Prostate gland (tissue), 2 donors: ENCODE measurements at places on chromosomes 3 and 15.

DNA sequence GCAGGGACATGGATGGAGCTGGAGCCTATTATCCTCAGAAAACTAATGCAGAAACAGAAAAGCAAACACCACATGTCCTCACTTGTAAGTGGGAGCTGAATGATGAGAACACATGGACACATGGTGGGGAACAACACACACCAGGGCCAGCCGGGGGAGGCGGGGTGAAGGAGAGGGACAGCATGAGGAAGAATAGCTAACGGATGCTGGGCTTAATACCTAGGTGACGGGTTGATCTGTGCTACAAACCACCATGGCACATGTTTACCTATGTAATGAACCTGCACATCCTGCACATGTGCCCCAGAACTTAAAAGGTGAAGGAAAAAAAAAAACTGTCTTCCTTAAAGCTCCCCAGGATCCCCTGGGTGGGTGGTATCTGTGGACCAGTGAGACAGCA lies 87.1 kb downstream of the ADAMTS17 start:
- no peaks in the 10 kb centered on the region for H3K36me3 ChIP-seq
- no peak overlapping the region for H3K27ac ChIP-seq
- no peak for DNase-seq
- H3K4me3 ChIP-seq: no peak overlapping the region

DNA sequence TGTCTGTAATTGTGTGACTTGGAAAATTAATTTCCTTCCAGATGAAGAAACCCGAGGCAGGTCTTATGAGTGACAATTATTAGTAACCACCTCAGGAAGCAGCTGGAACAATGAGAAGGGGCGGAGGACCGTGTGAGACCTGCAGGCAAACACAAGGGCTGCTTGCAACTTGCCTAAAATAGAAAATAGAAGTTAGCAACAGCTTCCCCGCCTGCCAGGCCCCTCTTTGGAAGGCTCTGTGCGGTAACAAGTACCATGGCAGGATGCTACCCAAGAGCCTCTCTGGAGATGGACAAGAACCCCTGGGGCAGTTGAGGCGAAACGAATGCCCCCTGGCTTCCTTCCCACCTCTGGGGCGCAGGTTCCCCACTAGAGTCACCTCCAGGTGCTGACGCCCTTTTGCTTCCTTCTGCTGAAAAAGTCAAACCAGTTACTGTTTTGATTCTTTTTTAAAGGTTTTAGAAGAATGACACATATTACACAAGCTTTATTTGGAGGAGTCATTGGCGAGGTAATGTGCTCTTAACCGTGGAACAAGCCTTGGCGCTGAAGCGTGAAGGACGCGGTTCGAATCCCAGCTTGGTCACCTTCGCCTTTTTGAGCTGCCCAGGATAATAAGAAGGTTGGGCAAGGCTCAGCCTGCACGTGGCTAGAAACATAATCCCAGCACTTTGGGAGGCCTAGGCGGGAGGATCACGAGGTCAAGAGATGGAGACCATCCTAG lies 47.0 kb upstream of the SYNM start:
- no peak for DNase-seq
- no peak overlapping the region for H3K4me3 ChIP-seq
- no peaks in the 10 kb centered on the region for H3K4me1 ChIP-seq
- no peaks in the 10 kb centered on the region for H3K36me3 ChIP-seq
- H3K27me3 ChIP-seq: no peaks in the 10 kb centered on the region

DNA sequence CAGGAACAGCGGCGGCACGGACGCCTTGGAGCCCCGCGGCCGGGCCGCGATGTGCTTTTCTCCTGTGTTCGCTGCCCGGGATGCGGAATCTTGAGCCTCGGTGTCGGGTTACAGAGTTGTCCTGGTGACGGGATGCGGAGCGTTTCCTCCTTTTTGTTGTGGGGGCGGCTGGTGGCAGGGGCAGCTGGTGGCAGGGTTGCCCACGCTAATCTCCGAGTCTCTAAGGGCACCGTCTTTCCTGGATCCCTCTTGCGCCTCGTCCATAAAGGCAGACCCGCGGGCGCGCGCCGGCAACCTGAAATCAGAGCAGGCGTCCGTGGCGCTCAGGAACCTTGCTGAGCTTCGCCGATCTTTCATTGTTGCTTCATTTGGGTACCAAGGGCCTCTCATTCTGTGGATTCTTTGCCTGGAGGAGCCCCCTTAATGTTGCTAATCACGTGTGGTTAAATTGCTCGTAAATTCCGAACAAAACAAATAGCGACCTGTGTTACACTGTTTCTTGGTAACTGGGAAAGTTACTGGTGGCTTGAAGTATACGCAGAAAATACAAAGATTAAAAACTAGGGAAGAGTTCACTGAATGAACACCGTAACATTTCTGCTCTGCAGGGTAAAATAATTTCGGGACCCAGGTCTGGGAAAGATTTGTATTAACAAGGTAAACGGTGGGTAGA lies 844 bp upstream of the PFN2 start:
- DNase-seq: peak; percentile 52
- H3K36me3 ChIP-seq: no peaks in the 10 kb centered on the region
- H3K27me3 ChIP-seq: no peaks in the 10 kb centered on the region
- peak overlapping the region; percentile 92 for H3K4me3 ChIP-seq
- peaks cover 4% of the 10 kb centered on the region for H3K4me1 ChIP-seq
- peak overlapping the region; percentile 94 for H3K27ac ChIP-seq

DNA sequence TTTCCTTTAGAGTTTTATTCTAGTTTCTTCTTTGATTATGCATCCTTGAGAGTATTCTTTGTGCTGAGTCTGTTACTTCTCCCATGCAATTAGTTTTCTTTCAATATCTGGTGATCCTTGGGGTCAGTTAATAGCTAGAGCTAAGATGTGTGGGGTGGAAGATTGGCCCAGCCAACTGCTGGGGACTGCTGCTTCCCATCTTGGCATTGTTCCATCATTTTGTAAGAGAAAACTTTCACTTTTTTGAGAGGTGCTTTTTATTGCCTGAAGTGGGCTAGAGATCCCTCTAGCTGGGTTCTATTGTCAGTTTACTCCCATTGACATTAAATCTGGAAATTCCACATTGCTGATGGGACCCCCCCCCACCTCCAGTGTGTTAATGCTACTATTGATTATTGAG lies 15.4 kb downstream of the BCL2L10 start:
- no peak overlapping the region for H3K27ac ChIP-seq
- DNase-seq: no peak
- H3K4me1 ChIP-seq: no peaks in the 10 kb centered on the region
- no peaks in the 10 kb centered on the region for H3K36me3 ChIP-seq
- H3K27me3 ChIP-seq: no peaks in the 10 kb centered on the region

GRCh38 chr3:5390221-5390620 lies 202.7 kb downstream of the EDEM1 start:
- H3K27ac ChIP-seq: no peak overlapping the region
- no peaks in the 10 kb centered on the region for H3K36me3 ChIP-seq
- no peak overlapping the region for H3K4me3 ChIP-seq
- no peaks in the 10 kb centered on the region for H3K27me3 ChIP-seq
- DNase-seq: no peak

GRCh38 chr3:150240891-150241290 lies 167.2 kb upstream of the TSC22D2 start:
- no peak overlapping the region for H3K4me3 ChIP-seq
- no peaks in the 10 kb centered on the region for H3K36me3 ChIP-seq
- H3K4me1 ChIP-seq: peaks cover 8% of the 10 kb centered on the region
- DNase-seq: no peak
- no peaks in the 10 kb centered on the region for H3K27me3 ChIP-seq
